CD4-positive, alpha-beta T cell treated with Interleukin-12 subunit alpha and Interleukin-12 subunit beta, for 1 hour (primary cell): ENCODE measurements at places on chromosomes 11 and 22.

GRCh38 chr22:30216710-30217109 lies 29.8 kb downstream of the LIF start:
- DNase-seq, result no peak

GRCh38 chr22:29078869-29079207 lies 6.0 kb downstream of the KREMEN1 start:
- no peak for DNase-seq

- DNase-seq, result no peak
Observed at GRCh38 chr11:123507043-123507442, 77.0 kb downstream of the GRAMD1B start.

DNA sequence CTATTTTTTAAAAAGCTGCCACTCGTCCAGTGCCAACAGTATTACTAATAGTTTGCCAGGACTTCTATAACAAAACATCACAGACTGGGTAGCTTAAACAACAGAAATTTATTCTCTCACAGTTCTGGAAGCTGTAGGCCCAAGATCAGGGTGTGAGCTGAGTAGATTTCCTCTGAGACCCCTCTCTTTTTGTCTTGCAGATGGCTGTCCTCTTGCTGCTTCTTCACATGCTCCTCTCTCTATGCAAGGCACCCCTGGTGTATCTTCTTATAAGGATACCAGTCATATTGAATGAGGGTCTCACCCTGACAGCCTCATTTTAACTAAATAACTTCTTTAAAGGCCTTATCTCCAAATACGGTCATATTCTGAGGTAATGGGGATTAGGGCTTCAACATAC lies 390.9 kb downstream of the DLG2 start:
- no peak for DNase-seq

DNA sequence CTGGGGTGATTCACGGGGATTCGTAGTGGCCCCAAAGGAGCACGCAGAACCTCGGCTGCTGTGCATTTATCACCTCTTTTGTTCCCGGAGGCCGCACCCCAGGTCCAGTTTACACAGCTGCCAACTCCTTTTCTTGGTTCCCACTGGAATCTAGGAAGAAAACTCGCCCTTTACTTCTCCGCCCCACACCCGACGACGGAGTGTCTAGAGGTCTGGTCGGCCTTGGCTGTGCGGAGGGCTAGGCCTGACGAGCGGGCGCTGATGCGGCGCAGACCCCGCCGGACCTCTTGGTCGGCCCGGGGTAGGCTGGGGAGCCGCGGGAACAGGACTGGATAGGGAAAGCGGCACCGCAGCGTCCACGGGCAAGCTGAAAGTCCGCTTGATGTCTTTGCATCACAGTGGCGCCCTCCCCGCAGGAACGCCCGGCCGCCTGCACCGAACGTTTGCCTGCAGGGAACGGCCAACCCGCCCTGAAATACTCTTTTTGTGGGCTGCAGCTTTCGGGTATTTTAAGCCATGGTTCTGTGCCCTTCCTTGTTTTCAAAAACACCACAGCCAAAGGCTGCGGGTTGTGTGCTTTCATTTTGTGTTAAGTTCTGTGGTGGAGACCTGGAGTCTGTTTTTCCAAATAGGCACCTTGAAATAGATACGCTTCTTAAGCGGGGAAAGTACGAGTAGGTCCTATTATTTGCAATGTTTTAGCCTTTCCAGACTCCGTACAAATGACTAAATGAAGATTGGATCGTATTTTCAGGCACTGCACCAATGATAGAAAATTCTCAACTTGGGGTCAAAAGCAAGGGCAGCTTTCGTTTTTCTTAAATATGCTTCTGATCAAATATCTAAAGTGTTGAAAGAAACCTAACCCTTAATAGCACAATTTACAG lies 829 bp upstream of the ZBED5 start:
- DNase-seq, result peak; percentile 46

GRCh38 chr11:67545280-67545679 lies 22.0 kb upstream of the CABP2 start:
- DNase-seq, result no peak

DNA sequence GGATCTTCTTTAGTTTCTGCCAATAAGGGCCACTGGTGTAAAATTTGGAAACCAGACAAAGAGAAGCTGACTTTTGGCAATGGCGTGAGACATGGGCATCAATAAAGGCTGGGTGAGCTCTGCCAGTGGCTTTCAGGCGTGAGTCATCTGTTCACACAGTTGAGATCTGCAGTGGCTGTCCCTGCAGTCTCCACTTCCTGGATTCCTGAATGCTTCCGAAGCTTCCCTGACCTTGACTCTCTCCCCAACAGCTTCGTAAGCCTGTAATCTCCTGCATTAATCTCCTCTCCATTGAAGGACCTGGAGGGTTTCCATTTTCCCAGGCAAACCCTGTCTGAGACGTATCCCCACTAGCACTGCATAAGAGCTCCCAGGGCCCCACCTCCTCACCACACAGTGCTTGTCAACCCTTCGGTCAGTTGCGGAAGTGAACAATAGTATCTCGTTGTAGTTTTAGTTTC lies 574.7 kb downstream of the TBC1D22A start:
- DNase-seq, result no peak

DNA sequence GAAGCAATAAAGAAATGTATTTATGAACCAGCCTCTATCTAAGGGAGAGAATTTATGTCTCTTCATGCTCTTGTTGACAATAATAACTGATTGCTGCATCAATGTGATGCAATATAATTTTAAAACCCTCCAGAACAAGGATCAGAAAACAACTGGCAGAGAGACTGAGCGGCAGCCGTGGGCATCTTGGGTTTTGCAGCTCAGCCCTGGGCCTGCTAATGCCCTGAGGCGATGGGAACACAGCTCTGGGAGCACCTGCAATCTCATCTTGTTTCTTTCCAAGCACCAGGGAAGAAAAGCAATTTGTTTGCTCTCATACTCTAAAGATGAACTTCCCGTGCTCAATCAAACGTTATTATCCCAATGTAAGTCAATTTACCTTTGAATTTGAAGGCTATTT lies 245.7 kb downstream of the ST3GAL4 start:
- no peak for DNase-seq

- DNase-seq, result no peak
Observed at GRCh38 chr11:46299451-46299961, 22.0 kb downstream of the CREB3L1 start.

DNA sequence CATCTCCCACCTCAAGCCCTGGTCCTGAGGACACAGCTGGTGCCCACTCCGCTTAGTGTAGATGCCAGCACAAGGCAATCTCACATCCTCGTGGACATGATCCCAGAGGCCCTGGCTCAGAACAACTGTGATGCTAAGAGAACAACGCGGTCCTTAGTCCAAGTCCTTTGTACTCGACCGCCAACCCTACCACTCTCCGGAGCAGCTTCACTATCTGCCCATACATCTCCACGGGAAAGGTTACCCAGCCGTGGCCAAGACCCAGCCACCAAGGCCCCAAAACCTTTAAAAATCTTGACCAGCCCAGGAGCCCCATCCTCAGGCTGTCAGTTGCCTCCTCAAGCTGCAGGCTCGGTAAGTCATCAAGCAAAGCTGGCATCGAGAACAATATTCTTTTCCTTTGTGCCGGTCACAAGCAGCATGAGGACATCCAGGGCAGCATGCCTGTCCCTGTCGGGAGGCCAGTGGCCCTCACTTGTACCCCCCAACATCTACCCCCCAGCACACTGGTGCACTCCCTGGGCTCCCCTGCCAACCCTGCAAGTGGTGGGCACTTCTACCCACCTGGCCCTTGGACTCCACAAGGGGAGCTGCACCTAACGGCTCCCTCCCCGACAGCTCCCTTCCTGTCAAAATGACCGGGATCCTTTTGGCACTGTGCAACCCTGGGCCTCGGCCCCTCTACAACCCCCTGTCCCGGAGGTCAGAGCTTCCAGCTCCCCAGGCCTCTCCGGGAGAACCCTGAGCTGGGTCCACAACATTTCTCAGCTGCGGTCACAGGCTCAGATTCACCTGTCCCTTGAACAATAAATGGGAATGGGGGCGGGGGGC lies 2.5 kb downstream of the OSBPL5 start:
- DNase-seq, result no peak
